ENCODE measurements at places on chromosomes 2 and 18.

DNA sequence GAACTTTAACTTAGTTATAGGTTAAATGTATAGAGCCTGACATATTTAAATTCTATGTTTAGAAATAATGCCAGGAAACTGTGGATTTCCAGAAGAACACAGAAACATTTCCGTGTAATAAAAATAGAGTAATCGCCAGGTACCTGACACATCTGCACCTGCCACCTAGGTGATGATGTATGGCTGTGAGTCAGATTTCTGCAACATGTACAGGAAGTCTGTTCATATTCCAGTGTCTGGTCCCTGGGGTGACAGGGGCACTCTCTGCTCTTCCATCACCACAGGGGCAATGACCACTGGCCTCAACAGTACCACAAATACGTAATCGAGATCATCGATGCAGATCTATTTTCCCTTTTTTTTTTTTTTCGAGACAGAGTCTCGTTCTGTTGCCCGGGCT lies 101.1 kb upstream of the LPIN2 start:
- no peak for DNase-seq

- no peak for DNase-seq
These were observed 136.4 kb upstream of the SLC1A4 start for GRCh38 chr2:64852771-64853241.

- no peak for DNase-seq
These were observed 37.0 kb downstream of the FIGN start for GRCh38 chr2:163698857-163699256.

- DNase-seq, result no peak
These were observed 47.5 kb upstream of the ZNF397 start for GRCh38 chr18:35193316-35193715.

GRCh38 chr2:184463102-184463865 lies 135.0 kb upstream of the ZNF804A start:
- DNase-seq, result no peak
